ENCODE measurements at places on chromosomes 5 and 9.

GRCh38 chr5:83927140-83927733 is 206.6 kb upstream of the HAPLN1 start:
- DNase-seq = no peak

DNA sequence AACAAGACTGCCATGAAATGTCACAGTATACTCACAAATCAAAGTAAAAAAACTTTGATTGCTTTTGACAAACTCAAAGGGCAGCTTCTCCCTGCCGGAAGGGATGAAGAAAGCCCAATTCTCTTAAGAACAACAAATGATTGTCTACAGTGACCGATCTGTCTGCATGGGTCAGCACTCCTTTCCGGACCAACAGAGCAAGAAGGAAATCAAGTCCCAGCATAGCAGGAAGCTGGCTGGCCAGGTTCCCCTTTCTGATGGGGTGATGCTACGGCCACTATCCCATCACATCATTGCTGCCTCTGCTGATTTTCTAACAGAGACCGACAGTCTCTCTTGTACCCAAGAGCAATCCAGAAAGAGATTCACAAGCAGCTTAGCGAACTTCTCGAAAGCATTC is 692 bp downstream of the C1QTNF3 start:
- no peak for DNase-seq

DNA sequence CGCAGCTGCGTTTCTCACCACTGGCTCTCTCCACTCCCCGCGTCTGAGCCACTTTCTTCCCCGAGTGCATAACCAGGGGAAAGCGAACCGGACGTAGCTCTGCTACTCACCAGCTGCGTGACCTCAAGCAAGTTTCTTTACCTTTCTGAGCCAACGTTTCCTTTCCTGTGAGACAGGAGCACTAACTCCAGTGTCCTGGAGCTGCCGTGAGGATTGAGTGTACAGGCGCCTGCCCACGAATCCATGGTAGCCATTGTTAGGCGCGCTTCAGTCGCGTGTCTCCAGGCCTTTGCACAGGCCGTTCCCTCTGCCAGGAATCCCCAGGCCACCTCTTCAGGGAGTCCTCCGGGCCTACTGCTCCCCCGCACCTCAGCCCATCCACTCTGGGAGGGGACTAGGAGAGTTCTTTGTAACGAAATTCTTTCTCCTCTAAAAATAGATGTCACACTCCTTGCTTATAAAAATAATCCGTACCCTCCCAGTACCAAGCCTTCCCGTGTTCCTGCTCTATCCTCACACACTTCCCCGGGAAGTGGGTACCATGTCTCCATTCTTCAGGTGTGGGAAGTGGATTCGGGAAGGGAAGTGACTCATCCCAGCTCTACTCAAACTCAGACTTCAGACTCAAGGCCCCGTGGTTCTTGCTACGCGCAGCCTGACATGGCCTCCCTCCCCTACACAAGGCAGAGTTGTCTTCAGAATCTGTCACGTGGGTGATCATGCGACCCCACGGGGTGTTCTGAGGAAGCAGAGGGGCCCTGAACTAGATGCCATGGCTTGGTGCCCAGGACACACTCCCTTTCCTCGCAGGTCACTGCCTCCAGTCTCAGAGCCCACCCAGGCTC is 16.1 kb upstream of the CRB2 start:
- peak; percentile 8 for DNase-seq

- no peak for DNase-seq
Measured at GRCh38 chr9:109383356-109383755, 62.5 kb upstream of the EPB41L4B start.

DNA sequence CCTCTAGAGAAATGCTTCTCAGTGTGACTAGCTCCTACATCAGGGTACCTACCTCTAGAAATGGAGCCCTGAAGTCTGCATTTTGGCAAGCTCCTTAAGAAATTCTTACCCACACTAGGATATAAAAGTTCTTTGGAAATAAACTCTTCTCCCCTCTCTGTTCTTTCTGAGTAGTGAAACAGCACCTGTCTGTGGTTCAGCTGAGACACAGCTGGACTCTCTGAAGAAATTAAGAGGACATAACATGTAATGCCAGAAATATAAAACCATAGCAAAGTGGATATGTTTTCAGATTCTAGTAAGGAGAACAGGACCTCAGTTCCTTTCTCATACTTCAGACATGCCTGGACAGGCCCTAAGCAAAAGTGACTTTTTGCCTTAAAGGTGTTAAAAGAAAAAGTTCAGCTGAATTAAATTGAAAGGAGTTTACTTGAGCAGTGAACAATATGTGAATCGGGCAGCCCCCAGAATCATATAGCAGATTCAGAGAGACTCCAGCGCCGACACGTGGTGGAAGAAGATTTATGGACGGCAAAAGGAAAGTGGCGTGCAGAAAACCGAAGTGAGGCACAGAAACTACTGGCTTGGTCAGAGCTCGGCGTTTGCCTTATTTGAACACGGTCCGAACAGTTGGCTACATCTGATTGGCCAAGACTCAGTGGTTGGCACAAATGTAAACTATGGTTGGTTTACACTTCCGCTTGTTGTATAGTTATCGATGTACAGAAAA is 64.5 kb downstream of the PRKACG start:
- DNase-seq = no peak

GRCh38 chr9:14277244-14277643 is 36.7 kb downstream of the NFIB start:
- no peak for DNase-seq

- no peak for DNase-seq
Measured at GRCh38 chr9:18825656-18826170, 207.3 kb downstream of the SAXO1 start.

DNA sequence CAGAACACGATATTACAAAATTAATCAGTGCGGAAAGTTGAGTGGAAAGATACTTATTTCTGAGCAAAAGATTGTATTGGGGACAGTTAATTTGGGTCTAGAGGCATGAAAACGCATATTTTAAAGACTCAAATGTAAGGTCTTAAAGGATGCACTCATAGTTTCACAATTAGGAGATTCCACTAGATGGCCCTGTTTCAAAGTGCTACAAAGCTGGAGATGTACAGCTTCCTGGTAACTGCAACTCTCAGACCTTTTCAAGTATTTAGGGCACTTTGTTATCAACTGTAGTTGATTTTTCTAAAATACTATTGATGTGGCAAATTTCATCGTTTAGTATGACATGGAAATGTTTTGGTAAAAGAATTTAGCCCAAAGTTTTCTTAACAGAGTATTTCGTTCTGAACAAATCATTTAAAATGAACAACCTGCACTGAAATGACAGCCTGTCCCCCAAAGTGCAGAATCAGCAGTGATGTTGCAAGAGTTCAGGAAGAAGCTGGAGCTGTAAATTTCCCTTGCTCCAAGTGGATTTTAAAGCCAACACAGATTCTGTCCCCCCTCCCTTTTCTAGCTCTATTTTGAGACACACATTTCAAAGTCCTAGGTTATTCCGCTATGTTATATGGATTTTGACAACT is 16.2 kb upstream of the NDUFB6 start:
- no peak for DNase-seq

DNA sequence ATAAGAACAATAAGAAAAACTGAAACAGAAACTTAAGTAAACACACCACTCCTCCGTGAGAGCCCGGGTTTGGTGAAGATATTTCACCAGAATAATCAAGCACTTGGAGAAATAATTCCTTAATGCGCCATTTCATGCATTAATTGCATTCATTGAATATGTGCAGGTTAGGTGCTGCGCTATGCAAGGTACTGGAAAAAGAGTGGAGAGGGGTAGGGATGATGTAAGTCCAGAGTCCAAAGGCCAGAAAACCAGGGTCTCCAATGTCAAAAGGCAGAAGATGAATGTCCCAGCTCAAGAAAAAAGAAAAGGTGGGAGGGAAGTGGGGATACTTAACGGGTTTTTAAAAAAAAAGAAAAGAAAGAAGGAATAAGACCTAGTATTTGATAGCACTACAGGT is 669 bp upstream of the ZFP37 start:
- no peak for DNase-seq

GRCh38 chr9:135498381-135499126 is 1.9 kb upstream of the MRPS2 start:
- DNase-seq = no peak

GRCh38 chr5:159178978-159179377 is 30.4 kb downstream of the RNF145 start:
- DNase-seq = no peak

GRCh38 chr5:131297886-131298285 is 34.0 kb downstream of the CDC42SE2 start:
- no peak for DNase-seq

- DNase-seq = no peak
Measured at GRCh38 chr9:108784998-108785397, 70.8 kb downstream of the ACTL7B start.

DNA sequence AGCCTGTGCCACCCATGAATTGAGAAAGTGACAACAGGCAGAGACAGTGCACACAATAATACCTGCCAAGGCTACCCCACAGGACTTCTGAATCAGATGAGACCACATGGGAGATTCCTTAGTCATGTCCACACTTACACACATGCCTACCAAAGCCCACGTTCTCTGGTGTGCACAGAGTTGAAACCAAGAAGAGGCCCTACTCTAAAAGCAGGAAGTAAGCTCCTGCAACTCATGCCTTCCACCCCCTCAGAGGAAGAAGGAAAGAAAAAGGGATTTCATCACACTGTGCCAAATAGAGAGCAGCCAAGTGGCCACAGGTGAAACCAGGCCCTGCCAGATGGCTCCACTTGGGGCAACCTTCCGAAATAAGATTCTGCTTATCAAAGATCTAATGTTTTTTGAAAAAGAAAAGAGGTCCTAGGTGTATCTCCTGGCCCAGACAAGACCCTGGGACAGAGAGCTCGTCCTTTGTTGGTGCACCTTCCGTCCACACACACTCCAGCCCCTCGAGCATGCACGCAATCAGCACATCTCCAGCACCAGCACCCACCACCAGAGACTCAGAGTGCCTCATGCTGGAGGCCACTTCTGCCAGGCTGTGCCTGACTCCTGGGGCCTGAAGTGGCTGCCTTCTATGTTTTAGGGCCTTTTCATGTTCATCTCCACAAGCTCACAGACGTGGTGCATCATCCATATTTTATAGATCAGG is 114.6 kb upstream of the SPOCK1 start:
- no peak for DNase-seq

DNA sequence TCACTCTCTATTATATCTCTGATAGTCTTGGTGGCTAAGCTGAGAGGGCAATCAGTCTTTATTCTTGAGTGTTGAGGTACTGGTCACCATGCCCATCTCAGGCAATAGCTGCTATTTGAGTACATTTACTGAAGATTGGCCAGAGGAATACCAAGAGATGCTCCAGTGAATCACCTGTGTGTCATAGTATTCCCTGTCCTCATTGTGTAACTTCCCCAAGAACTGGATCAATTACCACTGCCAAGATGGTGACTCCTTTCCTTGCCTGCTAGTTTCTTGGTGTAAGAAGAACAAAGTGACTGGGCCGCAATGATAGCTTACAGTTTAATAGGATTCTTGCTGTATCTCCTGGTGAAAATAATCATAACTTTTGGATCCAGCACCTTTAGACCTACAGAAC is 418.7 kb upstream of the KIF2A start:
- DNase-seq = no peak

GRCh38 chr9:124884376-124884775 is 22.4 kb downstream of the ARPC5L start:
- no peak for DNase-seq

DNA sequence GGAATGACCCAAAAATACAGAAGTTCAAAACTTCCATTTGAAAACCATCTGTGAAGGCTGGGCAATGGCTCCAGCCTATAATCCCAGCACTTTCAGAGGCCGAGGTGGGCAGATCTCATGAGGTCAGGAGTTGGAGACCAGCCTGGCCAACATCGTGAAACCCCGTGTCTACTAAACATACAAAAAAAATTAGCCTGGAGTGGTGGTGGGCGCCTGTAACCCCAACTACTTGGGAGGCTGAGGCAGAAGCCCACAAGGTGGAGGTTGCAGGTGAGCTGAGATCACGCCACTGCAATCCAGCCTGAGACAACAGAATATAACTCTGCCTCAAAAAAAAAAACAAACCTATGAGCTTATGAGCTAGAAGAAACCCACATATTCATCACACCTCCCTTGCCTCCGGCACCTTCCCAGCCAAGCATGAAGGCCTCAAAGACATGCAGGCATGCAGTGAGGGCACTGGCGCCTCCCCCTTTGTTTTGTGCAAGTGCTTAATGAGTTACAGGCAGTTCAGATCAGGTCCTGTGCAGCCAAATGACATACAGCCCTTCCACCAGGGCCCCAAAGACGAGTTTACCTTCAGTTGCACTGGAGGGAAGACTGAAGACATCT is 9.9 kb downstream of the HNRNPH1 start:
- no peak for DNase-seq

DNA sequence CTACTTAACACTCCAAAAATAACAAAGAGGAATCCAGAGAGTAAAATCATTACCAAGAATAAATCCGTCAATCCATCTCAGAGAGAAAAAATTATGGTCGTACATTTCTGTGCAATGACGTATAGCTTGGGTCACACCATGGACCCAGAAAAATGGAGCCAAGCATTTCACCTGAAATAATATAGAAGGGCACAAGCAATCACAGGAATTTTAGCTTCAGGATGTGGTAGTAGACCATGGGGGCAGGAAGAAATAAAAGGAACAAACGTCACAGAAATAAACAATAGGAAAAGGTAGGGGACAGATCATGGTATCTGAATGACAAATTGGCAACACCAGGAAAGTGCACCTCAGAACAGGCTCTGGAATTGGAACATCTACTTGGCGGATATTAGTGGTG is 231.0 kb downstream of the PLK2 start:
- no peak for DNase-seq

DNA sequence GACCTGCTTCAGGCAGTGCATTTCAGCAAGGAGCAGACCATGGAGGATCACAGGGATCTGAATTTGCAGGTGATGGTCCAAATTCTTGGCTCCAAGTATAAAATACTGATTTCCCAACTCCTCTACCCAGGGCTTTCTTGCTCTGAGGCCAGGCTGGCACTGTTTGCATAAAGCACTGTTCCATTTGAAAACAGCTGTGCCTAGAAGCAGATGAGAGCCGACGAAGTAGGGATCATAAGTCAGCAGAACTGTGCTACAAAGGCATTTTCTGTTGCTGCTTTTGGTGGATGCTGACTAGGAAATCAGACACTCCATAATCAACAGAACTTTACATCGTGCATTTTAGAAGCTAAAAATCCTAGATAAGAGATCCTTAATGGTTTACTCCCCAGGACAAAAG is 126.4 kb downstream of the MAT2B start:
- no peak for DNase-seq

- DNase-seq = no peak
Measured at GRCh38 chr9:20701060-20701459, 17.0 kb downstream of the FOCAD start.

DNA sequence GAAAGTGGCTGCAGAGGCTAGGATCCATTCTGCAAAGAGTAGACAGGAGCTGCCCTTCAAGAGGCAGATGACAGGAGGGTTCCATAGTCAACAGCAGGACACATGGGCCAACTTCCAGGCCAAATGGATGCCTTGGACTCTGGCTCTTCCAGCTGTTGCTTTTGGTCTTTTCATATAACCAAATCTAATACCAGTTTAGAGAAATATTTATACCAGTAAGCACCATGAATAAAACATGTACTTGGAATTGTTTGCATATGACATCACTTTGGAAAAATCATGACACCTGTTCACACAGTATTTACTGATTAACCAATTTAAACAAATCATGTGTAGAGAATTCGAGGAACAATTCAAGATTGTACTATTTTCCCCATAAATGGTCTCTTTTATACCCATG is 481.3 kb downstream of the DMRT2 start:
- no peak for DNase-seq

- DNase-seq = no peak
Measured at GRCh38 chr5:124648902-124649467, 97.5 kb downstream of the ZNF608 start.
